NCI-H1417 (cell line): ENCODE measurements at places on chromosomes 12 and 14.

- DNase-seq = peak; percentile 64
These were observed 25.1 kb downstream of the KCNC2 start for GRCh38 chr12:75184516-75184915.

GRCh38 chr14:100982762-100983161, 79.2 kb upstream of the RTL1 start:
- DNase-seq = no peak

DNA sequence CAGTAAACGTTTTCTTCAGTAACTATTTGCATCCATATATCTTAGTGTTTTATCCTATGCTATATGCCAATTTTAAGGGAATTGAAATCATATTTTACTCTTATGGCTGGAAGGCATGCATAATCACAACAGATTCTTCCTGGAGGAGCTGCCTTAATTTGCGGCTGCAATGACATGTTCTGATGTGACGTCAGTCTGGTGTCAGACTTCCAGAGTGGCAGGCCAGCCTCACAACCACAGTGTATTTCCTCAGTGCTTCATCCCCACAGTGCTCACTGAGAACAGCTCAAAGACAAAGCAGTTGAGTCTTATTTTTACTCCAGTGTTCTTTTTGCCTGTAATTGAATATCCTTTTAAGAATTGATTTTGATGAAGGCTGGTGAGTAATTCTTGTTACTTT, 107.1 kb downstream of the PLEKHA5 start:
- no peak for DNase-seq

- peak; percentile 84 for DNase-seq
These were observed 129.0 kb downstream of the ASCL4 start for GRCh38 chr12:107903341-107904061.

DNA sequence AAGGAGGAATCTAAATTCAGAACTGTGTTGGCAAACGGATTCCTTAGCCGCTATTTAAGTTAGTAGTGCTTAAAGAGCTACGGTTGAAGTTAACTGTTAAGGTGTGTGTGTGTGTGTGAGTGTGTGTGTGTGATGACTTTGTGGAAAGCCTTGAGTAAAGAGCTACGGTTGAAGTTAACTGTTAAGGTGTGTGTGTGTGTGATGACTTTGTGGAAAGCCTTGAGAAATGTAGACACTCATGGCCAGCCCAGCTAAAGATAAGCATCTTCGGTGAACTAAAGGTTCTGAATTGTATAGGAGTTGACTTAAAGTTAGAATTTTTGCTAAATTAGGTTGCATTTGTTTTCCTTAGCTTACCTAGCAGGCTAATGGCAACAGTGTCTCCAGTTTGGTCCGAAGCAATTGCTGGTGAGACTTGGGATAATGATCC, 1.4 kb downstream of the KTN1 start:
- DNase-seq = no peak

- no peak for DNase-seq
These were observed 78.3 kb downstream of the LGMN start for GRCh38 chr14:92670160-92670559.

- no peak for DNase-seq
These were observed 27.2 kb upstream of the PPP2R5C start for GRCh38 chr14:101734246-101734847.

GRCh38 chr12:111150921-111151840, 217.7 kb downstream of the PHETA1 start:
- no peak for DNase-seq
